ENCODE measurements at places on chromosomes 3 and 15.

GRCh38 chr3:192514754-192515663, 212.3 kb downstream of the FGF12 start:
- DNase-seq = no peak

DNA sequence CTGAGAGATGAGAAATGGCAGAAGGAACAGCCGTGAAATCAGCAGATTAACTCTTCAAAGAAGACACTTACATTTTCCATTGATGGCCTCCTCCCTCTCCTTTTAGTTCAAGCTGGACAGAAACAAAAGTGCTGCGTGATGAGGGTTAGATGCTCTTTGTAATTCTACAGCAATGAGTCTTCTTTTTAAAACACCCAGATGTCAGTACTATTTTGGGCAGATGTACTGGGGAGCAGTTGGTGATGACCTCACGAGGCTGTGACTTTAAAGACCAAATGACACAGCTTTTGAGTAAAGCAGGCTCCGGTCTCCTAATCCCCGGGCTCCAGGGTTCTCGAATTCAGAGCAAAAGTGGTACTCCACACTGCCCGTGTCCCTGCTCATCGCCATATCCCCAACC, 198.2 kb downstream of the SLCO3A1 start:
- DNase-seq = no peak

GRCh38 chr3:8589880-8590556, 54.6 kb downstream of the SSUH2 start:
- DNase-seq = no peak

- DNase-seq = no peak
Measured at GRCh38 chr15:98455904-98456303, 192.4 kb upstream of the IGF1R start.

DNA sequence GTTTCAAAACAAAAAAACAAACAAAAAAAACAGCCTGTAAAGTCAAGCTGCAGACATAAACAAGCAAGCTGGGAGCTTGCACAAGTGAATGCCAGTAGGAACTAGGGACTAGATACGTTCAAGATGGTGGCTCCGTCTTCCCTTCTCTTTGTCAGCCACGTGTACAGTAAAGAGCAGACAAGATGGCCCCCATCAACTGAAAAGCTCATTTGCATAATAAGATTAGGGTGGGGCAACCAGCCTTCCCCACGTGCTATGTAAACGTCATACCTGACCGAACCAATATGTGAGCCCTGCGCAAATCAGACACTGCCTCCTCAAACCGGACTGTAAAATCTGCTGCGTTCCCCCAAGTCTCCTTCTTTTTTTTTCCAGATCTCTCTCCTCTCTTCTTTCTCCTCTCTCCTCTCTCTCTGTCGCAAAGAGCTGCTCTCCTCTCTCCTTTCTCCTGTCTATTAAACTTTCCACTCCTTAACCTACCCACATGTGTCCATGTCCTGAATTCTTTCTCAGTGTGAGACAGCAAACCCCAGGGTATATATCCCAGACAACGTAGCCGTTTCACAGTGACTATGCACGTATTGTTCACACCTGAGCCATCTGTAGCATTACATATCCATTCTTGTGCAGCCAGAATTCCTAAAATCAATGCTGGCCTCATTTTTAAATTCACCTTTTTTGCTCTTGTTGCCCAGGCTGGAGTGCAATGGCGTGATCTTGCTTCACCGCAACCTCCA, 31.2 kb upstream of the FXR1 start:
- no peak for DNase-seq

- DNase-seq = no peak
Measured at GRCh38 chr15:70210528-70210927, 112.8 kb upstream of the TLE3 start.

GRCh38 chr15:94834494-94834893, 603.1 kb downstream of the MCTP2 start:
- no peak for DNase-seq

- no peak for DNase-seq
Measured at GRCh38 chr3:144403040-144403457, 431.4 kb downstream of the DIPK2A start.

DNA sequence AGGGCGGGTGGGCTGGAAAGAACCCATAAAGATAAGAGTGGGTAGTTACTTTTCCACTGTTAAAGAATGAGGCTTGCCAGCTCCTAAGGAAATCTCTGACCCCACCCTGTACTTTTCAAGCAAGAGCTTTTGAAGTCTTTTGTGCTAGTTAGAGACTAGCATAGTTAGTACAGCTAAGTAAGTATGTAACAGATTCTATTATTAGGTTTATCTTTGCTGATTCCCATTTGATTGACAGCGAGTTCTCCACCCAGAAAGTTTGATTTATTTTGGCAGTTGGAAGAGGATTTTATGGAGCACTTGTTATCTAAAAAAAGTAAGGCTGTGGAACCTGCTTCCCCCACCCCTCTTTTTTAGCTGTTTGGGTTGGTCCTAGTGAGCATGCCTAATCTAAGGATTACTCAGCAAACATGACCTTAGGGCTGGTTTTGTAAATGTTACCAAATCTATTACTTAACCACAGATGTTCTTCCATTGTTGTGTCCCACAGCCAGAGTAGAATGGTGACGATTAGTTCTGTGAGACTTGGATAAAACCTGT, 57.6 kb downstream of the FNDC3B start:
- DNase-seq = no peak

DNA sequence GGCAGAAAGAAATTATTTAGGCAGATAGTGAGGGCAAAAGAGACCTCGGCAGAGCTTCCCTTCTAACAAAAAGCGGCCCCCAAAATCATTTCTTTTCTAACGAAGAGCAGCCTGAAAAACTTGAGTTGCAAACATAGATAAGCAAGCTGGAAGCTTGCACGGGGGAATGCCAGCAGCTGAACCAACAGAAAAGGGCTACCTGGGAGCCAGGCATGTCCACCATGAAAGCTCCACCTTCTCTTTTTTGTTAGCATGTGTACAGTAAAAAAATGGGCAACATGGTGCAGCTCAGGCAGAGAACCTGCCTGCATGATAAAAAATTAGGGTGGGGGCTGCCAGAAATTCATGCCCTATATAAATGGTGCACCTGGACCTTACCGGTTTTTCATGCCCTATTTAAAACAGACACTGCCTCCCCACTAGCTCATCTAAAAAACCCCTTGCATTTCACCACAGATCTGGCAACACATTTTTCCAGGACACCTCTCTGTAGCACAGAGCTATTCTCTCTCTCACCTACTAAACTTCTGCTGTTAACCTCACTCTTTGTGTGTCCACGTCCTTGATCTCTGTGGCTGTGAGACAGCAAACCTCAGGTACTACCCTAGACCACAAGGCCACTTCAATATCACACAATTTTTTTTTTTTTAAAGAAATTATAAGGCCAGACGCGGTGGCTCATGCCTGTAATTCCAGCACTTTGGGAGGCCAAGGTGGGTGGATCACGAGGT, 18.7 kb downstream of the SLC33A1 start:
- no peak for DNase-seq

GRCh38 chr3:18630295-18630694, 205.2 kb upstream of the SATB1 start:
- no peak for DNase-seq

- no peak for DNase-seq
Measured at GRCh38 chr15:46296797-46297196, 662.0 kb downstream of the SQOR start.

GRCh38 chr15:58344213-58345070, 87.3 kb upstream of the LIPC start:
- no peak for DNase-seq

GRCh38 chr15:58977887-58978286, 9.6 kb upstream of the RNF111 start:
- DNase-seq = no peak
